ENCODE measurements at places on chromosomes 6 and 20.
A peak's percentile ranks its signal among the peaks of the same experiment; 100 is the strongest.

- peak; percentile 96 for DNase-seq
Measured at GRCh38 chr20:50308513-50309279, 118.1 kb downstream of the CEBPB start.

- DNase-seq: no peak
Measured at GRCh38 chr6:98843271-98844243, 9.2 kb downstream of the POU3F2 start.

DNA sequence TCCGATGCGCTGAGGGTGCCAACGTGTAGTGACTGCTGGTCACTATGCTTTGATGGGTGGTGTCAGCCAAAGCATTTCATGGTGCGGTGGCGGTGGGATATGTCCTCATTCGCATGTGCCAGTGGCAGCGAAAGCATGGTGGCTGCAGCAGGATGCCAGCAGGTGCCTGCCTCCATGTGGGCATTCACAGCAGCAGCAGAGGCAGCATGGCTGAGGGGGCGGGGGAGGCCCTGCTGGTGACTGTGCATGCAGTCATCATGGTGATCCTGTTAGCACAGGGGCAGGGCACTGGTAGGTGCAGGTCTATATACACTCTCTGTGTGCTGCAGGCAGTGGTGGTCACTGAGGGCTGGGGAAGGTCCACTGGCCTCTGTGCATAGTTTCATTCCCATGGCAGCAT is 22.0 kb downstream of the FIG4 start:
- peak; percentile 39 for DNase-seq

- DNase-seq: peak; percentile 44
Measured at GRCh38 chr6:158863646-158864045, 44.5 kb upstream of the EZR start.

- DNase-seq: no peak
Measured at GRCh38 chr6:12635813-12636212, 80.8 kb upstream of the PHACTR1 start.

DNA sequence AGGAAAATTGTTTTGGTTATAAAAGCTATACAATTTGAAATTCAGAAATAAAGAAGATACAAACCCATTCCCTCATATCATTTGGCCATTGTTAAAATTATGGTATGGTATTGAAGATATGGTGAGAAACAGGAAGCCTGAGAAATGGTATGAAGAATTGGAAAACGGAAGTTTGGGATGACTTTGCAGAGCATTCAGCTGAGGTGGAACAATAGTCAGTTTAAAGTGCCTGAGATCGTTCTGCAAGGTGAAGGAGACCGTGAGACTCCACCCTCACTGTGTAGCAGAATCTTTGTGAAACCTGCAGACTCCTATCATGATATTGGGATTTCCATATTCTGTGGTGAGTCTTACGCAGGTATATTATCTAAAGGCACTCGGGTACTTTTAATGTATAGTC is 97.3 kb downstream of the ADGRB3 start:
- DNase-seq: no peak

DNA sequence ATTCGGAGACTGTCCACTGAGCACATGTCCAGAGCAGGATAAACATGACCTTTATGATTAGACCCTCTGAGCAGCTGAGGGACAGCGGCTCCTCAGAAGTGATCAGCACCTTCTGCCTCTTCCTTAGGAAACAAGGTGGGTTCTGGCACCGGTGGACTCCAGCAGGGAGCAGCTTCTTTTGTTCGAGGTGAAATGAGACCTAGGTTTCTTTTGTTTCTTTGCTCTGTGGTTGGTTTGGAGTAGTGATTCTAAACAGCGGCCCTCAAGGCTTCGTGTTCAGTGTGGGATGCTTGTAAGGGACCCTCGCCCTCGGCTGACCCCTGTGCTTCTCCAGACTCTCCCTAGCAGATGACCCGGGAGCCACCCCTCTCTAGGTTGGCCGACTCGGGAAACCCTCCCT is 14.6 kb upstream of the FRMD1 start:
- DNase-seq: no peak

DNA sequence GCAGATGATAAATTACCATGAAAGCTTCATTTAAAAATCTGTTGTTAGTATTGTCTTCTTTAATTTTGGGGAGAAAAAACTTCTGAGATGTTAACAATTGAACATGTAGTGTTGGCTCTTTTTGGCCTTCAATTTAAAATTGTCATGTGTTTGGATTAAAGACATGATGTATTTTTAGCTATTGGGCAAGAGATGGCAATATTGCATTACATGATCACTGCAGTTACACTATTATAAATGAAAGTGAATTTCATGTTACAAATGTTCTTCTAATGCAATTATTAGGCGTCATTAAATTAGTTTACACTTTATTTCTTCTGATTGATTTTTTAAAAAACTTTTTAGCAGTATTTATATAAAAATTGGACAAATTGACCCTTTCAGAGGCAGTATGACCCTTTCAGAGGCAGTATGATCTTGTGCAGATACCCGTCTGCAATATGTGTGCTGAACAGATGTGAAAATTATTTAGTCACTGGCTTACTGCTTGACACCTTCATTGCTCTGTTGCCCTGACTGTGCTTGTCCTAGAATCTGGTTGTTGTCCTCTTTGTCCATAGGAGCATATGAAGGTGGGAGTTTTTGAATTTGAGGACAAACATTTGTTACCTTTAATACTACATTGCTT is 25.8 kb downstream of the CDKAL1 start:
- DNase-seq: no peak

DNA sequence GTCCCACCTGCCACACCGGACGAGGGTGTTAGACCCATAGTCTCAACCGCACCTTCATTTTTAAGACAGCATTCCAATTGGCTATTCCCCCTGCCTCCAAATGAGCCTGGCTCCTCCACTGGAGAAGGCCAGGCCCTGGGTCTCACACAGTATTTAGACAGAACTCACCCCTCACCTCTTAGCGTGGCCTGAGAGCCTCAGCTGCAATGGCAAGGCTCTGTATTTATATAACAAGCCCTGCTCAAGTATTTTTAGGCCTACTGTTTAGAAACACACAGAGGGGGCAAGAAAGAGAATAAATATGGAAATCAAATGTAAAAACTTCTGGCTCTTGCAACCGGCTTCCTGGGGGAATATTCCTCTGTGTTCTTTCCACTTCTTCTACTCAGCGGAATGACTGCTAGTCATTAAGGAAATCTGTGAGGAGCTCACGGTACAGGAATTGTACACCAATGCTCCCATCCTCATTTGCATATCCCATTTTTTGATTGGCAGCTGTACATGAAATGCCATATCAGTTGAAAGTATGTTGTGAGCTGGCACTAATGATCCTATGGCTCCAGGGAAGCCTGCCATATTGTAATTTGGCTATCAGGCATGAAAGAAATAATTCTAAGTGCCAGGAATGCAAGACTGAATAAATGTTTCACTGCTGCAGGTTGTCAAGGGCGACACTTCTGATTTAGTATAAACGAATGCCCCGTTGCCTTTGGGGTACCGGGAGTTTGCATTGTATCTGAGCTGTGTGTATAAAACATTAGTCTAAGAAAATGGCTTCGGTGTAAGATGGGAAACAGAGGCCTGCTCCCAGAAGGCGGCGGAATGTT is 207.5 kb downstream of the ZNF217 start:
- no peak for DNase-seq

DNA sequence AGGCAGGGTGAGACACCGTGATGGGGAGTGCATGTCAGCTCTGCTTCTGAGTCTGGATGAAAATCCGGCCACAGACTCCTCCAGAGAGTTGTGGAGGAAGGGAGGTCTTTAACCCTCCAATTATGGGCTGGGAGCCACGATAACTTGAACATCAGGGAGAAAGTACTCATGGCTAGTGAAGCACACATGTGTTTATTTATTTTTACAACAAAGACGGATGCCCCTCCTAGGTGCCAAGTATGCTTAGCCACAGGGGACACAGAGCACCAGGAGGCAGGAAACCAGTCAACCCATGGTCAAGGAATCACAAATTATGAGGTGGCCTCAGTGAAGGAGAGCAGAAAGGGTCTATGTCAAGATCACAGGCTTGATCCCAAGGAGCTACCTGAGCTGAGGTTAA is 54.1 kb downstream of the ZNF217 start:
- DNase-seq: no peak

- peak; percentile 65 for DNase-seq
Measured at GRCh38 chr6:135993361-135993760, 141.9 kb downstream of the PDE7B start.

GRCh38 chr6:163438940-163439335 is 24.4 kb downstream of the QKI start:
- peak; percentile 57 for DNase-seq

- DNase-seq: no peak
Measured at GRCh38 chr6:140663772-140664171, 1289.3 kb upstream of the CITED2 start.

DNA sequence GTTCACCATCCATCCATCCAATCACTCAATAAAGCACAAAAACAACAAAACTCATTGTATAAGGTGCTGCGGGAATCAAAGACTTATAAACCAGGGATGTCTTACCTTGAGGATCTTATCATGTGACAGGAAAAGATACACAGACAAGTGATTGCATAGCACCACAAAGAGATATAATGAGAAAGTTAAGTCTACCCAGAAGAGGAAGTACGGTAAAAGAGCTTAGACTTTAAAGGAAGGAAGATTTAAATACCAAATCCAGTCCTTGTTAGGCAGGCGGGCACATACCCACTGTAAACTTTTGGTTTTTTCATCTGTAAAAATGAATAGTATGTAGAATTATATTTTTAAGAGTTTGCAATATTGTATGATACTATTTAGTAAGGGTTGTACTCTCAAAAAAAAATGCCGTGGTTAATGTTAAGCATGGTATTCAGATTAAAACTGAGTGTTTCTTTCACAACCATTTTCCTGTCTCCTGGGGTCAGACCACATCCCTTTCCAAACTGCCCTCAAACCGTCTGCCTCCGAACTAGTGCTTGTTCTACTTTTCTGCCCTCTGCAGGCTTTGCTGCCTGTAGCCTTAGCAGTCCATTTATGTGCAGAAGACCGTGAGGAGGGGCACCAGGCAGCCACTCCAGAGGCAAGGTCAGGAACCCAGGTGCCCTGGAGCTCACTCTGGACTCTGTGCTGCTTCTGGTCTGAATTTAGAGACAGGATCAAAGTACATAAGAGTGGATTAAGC is 179.5 kb upstream of the SYNDIG1 start:
- DNase-seq: no peak

- DNase-seq: no peak
Measured at GRCh38 chr6:35669451-35670045, 19.2 kb downstream of the FKBP5 start.

- no peak for DNase-seq
Measured at GRCh38 chr6:134864558-134864957, 85.3 kb downstream of the ALDH8A1 start.

DNA sequence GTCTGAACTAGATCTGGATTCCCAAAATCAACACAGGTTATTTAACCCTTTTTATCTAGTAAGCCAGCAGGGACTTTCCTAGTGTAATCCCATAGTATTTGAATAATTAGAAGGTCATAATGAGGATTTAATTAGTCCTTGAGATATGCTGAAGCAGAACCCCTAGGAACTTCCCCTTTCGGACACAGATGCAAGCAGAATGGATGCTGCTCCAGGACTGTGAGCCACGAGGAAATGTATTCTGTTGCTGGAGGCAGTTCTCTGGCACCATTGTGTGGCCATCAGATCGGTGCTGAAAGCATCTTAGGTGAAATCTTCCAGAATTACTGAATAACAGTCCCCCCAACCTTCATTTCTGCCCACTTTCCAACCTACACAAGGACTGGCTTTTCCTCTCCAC is 206.9 kb downstream of the TMEM242 start:
- no peak for DNase-seq

GRCh38 chr6:66838764-66839163 is 1131.7 kb upstream of the EYS start:
- no peak for DNase-seq

DNA sequence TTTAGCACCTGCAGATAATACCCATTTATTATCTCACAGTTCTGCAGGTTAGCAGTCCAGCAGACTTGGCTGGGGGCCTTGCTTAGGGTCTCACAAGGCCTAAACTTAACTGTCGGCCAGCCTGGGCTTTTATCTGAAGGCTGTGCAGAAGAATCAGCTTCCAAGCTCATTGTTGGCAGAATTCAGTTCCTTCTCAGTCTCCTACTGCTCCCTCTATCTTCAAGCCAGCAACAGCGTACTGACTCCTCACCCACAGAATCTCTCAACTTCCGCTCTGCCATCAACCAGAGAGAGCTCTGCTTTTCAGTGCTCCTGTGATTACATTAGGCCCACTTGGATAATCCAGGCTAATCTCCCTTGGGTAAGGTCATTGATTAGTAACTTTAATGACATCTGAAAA is 30.2 kb upstream of the NHSL1 start:
- DNase-seq: no peak

DNA sequence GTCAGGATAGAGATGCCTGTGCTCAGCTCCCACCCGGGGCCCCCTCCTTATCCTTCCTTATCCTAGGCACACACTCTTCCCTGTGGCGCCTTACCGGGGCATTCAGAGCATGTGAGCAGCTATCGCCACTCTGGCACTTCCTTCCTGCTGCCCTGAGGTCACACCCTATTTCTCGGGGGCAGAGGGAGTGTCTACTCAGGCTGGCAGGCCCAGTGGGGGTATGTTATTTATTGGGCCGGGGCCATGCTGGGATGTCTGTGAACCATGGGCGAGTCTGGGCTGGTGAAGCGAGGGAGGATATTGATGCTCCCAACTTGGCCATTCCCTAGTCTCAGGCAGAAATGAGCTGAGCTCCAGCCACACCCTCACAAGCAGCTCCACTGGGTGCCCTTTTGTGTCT is 3.9 kb upstream of the LY6G6D start:
- DNase-seq: no peak

- no peak for DNase-seq
Measured at GRCh38 chr20:43160941-43161340, 28.8 kb downstream of the PTPRT start.

DNA sequence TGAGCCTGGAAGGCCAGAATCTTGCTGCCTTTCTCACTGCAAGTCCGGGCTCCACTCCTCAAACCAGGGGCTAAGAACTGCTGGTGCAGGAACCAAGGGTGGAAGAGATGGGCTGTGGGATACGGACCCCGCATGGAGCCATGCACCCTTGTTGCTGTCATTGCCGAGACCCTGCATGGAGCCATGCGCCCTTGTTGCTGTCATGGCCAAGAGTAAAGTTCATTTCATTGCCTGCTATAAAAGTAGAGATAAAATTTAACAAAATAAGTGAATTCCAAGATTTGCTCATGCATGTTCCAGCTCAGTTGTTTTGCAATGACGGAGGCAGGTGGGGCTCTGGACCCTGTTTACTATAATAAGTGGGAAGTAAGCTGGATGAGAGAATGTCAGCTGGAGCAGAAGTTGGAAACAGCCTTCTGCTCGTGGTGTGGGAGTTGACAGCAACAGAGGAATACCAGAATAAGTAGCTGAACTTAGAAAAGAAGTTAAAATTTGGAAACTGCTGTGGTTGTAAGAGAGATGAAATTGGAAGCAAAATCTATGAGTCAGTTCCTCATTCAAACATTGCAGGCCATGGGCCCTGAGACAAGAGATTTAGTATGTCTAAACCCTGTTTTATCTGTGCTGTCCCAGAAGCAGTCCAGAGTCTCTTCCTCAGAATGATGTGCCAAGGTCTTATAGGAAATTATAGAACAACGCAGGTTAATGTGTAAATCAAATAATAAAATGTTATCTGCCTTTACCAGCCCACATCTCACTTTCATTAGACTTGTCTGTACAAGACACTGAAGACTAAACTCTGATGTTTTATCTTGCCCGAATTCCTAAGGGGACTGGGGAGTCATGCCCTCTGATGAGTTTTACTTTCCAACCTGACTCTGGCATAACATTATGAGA is 15.8 kb upstream of the THBS2 start:
- peak; percentile 21 for DNase-seq

All from kidney tubule cell (primary cell).